Activated T-helper 1 cell treated with anti-CD3 and anti-CD28 coated beads, Interleukin-2, amount 50 U/mL, for 16 hours (primary cell): ENCODE measurements at places on chromosomes 7 and 10.
A peak's percentile ranks its signal among the peaks of the same experiment; 100 is the strongest.

- DNase-seq: no peak
Measured at GRCh38 chr7:156816943-156817572, 75.9 kb downstream of the LMBR1 start.

DNA sequence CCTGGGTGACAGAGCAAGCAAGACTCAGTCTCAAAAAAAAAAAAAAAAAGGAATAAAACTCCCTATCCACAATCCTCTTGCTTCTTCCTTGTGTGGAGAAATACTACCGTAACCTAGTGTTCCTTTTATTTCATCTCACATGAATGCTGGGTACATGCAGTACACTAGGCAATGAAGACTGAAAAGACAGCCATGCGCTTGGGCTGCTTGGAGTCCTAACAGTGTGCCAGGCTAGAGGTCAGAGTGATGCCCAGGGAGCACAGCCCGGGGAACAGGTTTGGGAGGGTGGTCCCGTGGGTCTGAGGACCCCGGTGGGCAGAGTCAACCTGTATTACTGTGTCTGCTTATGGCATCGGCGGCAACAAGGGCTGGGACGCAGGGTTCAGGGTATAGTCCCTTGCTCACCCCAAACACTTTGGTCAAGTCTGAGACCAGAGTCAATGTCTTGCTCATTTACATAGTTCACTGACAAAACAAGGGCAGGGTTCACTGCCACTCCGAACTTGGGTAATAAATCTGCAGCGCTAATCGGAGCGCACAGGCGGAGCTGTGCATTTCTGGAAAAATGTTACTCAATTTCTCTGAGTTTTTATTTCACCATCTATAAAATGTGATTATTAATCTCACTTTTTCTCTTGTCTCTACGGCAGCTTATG lies 118.0 kb downstream of the CLEC2L start:
- no peak for DNase-seq

DNA sequence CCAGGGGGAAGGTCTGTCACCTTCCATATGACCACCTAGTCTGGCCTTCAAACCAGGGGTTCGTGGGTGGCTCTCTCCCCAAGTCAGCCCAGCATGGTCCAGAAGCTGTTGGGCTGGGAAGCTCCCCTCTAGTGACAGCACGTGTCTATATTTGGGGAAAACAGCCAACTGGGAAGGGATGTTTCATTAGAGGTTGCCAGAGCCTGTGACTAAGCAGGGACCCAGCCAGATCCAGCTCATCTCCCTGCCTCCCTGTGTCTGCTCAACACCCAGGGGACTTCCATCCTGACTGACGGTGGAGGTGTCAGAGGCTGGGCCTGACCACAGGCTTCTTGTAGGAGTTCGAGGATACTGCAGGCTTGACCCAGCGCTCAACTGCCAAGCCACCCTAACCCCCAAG lies 10.5 kb downstream of the STYXL1 start:
- no peak for DNase-seq

DNA sequence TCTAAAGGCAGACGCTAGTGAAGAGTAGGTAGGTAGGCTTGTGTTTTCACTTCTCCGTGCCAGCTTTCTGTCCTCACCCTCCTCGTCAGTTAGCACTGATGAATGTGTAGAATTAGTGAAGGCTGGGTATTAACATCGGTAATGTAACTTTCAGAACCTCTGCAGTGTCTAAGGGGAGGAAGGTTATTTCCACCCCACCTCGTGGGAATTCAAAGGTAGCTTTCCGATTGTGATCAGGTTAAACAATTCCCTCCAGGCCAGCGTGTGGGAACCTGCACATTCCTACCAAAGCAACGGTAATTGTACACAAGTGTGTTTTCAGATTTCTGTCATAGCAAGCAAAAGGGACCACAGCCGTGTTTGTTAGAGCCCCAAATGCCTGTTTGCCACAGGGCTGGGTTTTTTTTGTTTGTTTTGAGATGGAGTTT lies 405.0 kb upstream of the GALNT17 start:
- DNase-seq: no peak

DNA sequence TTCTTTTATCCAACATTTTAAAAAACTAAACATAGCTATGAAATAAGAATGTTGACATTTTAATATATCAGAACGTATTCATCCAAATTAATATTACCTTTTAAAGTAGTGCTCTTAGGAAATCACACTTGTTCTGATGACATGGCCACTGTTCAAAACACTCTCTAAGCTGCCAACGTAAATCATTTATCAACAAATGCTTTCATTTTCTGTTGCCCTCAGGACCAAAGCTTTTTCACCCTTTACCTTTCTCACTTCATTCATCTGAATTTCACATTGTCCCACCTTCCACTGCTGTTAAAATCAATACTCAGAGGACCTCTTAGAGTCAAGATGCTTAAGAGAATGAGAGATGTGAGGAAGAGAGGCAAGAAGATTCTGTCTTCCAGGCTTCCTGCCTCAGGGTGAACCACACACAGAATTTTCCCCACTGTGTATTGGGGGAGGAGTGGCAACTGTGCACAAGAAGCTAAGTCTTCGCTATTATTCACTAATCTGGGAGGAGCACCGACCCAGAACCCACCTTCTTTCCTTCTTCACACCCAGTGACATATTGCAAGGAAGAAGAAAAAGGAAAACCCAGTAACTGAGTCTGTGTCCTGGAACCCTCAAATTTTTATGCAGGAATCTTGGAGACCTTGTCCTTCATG lies 21.0 kb downstream of the HIBADH start:
- DNase-seq: no peak

- no peak for DNase-seq
Measured at GRCh38 chr7:152025937-152026890, 740 bp downstream of the GALNT11 start.

DNA sequence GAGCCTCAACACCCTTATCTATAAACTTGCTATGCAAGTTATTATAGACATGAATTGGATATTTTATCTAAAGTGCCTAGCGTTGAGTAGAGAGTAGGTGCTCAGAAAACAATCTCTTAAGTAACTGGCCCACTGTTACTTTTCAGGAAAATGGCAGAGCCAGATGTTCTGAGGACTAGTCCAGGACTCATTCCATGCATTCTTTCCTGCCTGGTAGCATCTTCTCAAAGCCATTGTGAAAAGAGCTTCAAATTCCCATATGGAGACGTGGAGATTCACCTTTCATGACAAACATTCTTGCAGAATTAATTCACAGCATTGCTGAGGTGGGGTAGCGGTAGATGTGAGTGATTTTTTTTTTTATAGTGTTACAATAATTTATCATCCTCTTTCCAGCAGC lies 35.9 kb upstream of the ITPRID1 start:
- DNase-seq: no peak

DNA sequence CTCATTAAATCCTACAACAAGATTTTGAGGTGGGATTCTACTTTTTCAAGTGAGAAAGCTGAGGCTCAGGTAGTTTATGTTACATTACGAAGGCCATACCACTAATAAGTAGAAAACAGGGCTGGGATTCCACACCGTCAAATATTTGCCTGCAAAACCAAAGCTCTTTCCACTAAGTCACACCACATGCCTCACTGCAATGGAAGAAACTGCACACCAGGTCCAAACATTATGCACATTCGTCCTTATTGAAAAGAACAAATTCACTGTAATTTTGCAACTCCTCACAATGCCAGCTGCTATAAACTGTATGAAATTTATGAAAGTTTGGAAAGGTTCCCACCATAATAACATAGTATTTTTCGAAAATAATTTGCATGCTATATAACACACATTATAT lies 66.5 kb downstream of the DGKB start:
- DNase-seq: no peak

DNA sequence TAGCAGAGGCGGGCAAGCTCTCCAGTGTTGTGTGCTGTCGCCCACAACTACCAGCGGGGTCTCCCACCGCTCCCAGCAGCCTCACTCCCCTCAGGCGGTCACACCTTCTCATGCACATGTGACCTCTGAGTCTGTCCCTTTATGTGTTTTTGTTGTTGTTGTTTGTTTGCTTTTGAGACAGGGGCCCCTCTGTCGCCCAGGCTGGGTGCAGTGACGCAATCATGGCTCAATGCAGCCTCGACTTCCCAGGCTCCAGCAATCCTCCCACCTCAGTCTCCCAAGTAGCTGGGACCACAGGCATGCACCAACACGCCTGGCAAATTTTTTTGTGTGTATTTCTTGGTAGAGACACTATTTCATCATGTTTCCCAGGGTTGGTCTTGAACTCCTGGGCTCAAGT lies 1.5 kb downstream of the CPSF4 start:
- DNase-seq: no peak

- no peak for DNase-seq
Measured at GRCh38 chr7:84820481-84820880, 366.4 kb downstream of the SEMA3D start.

DNA sequence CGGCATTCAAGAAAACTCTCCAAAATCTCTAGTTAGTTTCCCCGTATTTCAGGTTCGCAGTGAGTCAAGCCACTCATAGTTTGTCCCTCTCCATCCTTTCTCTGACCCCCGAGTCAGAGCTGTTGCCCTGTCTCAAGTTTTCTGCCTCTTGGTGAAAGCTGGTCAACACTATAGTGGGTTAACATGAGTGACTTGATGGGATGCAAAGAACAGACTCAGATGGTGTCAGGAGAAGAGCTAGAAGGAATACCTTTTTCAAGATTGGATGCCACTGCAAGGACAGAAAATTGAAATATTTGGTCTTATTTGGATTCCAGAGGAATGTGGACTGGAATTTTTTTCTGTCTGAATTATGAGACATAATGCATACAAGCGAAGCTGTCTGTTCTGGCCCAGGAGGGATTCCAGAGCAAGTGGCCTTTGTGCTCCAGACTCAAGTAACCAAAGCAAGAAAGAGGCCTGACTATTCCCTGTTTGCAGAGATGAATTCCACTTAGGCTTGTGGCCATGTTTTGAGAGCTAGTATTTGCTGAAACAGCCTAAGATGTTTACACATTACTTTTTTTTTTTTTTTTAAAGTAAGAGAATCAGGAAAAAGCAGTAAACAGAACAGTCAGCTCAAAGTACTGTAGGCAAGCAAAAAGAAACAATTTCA lies 67.4 kb downstream of the VWC2 start:
- no peak for DNase-seq

DNA sequence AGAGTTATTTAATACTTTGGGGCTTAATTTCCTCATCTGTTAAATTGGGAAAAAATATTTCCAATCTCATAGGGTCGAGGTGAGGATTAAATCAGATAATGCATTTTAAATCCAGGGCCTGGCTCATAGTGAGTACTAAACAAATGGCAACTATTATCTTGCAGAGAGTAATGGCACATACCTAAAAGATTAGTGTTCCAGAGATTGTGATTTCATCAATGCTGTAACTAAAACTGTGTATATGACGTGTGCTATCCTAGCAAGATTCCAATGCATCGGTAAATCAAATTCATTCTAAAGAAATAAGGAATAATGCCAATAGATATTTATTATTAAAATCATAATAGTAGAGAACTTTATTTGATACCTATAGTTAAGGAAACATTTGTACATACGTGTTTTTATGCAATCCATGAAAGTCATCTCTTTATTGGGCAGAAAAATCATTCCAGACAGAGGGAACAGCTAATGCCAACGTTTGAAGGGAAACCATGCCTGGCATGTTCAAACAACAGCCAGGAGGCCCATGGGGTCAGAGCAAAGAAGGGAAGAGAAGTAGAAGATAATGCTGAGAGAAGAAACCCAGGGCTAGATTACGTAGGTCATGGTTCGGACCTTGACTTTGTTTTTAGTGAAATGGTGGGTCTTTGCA lies 174.8 kb upstream of the AGR3 start:
- DNase-seq: no peak

GRCh38 chr10:62225362-62225761 lies 43.3 kb downstream of the RTKN2 start:
- no peak for DNase-seq

GRCh38 chr10:24008164-24009091 lies 200.5 kb upstream of the KIAA1217 start:
- no peak for DNase-seq

DNA sequence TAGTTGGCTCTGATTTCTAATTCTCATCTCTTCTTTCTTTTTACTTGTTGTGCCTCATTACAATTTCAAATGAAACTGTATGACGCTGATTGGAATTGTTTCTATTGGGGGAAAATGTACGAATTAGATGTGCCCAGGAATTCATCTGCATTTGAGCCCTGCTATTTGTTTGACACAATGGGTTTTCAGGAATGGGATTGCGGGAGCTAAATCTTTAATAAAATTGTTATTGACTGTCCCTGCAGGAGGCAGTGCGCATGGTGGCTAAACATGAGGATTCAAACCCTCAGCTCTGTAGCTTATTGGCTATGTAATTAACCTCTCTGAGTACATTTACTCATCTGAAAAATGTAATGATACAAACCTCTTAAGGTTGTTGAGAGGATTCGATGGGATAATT lies 181.6 kb downstream of the NXPH1 start:
- no peak for DNase-seq

DNA sequence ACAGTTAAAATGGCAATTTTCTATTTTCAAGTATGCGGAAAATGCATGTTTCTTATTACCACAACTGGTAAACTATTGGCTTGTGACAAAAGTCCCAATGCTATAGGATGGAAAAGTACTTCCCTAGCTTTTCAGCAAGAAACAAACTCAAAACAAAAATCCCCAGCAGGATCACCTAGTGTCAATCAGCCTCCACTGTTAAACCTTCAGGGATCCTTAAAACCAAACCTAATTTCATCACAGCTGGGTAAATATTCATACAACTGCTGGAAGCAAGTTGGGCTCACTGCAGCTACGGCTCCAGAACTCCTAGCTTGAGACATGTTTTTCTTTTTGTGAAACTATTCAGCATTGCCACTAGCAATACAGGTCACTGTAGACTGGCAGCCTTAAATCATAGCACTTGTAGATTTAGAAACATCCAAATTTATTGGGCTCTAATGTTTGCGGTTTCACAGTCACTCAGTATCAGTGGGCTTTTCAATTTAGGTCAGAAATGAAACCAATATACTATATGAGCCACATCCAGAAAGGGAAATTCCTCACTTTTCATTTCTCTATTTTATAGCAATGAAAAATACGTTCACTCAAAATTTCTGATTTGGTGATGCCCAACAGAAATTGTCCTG lies 145.2 kb upstream of the ANK3 start:
- DNase-seq: no peak

GRCh38 chr7:149624006-149624405 lies 126.4 kb upstream of the ZNF746 start:
- DNase-seq: peak; percentile 24

- no peak for DNase-seq
Measured at GRCh38 chr10:114288424-114289095, 49.5 kb downstream of the VWA2 start.
